ENCODE measurements at places on chromosomes 16 and 17.

DNA sequence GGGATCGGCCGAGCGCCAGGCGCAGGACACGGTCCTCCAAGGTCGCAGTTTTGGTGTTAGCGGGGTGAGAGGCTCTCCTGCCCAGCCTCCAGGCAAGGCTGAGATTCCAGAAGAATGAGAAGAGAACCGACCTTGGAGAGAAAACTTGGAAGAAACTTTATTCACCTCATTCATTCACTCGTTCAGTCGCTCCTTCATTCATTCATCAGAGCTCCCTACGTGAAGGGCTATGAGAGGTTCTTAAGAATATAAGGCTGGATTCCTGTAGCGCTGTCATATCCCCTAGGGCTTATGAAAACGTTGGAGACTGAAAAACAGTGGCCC lies 991 bp upstream of the MYH10 start:
- no peak for DNase-seq

DNA sequence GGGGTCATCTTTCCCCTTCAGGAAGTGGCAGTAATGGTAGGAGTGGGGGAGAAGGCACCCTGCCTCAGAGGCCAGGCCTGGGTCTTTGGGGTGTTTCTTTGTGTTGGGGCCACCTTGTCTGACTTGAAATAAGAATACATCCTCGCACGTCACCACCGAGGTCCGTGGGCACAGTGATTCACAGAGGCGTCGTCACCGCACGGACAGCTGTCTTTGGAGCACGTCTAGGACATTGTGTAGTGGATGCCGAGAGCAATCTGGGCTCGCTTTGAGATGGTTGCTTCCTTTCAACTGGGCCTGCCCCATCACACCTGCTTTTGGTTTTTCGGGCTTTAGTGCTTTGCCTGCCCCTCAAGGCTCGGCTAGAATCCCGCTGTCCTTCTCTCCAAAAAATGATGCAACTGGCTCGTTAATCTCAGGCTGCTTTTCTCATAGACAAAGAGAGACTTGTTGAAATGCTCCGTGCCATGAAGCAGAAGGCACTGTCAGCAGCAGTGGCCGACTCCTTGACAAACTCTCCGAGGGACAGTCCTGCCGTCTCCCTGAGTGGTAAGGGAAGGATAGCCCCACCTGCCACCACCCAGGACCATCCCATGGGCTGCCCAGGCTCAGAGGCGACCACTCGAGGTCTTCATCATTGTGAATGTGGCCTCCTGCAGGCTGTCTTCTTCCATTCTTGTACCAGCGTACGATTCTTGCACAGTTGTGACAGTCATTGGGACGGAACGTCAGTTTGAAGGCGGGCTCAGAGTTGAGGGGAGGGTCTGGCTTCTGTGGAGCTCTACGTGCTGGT lies 24.0 kb downstream of the GINS2 start:
- DNase-seq = no peak

GRCh38 chr17:76534831-76535732 lies 2.4 kb downstream of the CYGB start:
- DNase-seq = no peak

- no peak for DNase-seq
Measured at GRCh38 chr17:29469276-29469675, 79.1 kb downstream of the TAOK1 start.
